ENCODE measurements at places on chromosomes 4 and X. TPM values are rescaled to one million over a fixed set of nuclear protein-coding genes. Genes with fewer than 3 reads are reported as not detected.

- no peaks in the 10 kb centered on the region for H3K4me1 ChIP-seq
- H3K27ac ChIP-seq: no peak overlapping the region
- no peaks in the 10 kb centered on the region for H3K36me3 ChIP-seq
- H3K4me3 ChIP-seq: no peak overlapping the region
Measured at GRCh38 chr4:118367361-118367760, 14.6 kb upstream of the PRSS12 start.

DNA sequence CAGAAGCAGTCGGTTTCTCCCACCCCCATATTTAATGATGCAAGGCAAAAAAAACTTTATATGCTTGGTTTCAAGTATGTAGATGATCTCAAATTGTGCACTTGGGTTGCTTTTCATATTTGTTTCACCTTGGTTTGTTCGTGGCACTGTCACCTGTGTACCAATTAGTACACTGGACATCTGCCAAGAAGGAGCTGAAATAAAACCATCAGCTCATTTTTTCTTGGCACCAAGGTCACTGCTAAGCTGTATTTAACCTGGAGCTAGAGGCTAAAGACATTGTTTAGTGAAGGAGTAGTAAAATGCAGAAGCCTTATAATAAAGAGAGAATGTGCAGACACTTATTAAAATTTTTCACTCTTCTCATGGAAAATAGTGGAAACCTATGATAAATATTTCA lies 430.8 kb downstream of the ARHGAP24 start:
- H3K36me3 ChIP-seq: no peaks in the 10 kb centered on the region
- H3K4me3 ChIP-seq: no peak overlapping the region
- no peaks in the 10 kb centered on the region for H3K27me3 ChIP-seq
- H3K27ac ChIP-seq: no peak overlapping the region
- DNase-seq: no peak
- peaks cover 24% of the 10 kb centered on the region for H3K4me1 ChIP-seq

DNA sequence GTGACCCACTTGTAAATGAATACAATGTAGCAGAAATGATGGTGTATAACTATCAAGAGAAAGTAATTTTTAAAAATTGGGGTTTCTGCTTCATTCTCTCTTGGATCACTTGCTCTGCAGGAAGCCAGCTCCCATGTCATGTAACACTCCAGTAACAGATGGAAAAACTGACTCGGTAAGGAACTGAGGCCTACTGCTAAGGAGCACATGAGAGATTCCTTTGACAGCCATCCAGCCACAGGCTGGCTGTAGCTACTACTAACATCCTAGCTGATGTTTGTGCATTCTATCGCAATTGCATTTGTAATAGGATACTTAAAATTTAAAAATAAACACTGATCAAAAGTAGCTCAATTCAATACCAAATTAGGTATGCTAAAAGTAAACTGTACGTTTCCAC lies 102.3 kb upstream of the MAB21L2 start:
- H3K4me3 ChIP-seq: no peak overlapping the region
- no peak for DNase-seq
- no peak overlapping the region for H3K27ac ChIP-seq

DNA sequence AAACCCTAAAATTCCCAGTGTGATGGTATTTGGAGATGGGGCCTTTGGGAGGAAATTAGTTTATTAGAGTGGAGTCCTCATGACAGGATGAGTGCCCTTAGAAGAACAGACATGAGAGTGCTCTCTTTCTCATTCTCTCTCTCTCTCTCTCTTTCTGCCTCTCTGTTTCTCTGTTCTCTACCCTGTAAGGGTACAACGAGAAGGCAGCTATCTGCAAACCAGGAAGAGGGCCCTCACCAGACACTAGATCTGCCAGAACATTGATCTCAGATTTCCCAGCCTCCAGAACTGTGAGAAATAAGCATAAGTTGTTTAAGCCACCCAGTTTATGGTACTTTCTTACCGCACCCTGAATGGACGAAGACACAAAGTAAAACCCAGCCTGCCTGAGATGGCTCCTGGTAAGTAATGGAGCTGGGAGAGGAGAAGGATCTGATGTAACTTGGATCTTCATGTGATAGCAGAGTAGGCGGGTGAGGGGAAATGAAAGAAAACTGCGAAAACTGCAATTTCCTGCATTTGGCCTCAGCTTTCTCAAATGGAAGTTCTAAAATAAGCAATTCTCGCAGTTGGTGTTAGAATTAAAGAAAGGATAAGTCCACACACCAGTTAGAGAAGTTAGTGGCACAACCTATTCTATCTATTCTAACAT lies 8.7 kb upstream of the CDS1 start:
- no peak for DNase-seq
- no peaks in the 10 kb centered on the region for H3K4me1 ChIP-seq
- H3K36me3 ChIP-seq: no peaks in the 10 kb centered on the region
- H3K4me3 ChIP-seq: no peak overlapping the region
- no peak overlapping the region for H3K27ac ChIP-seq

DNA sequence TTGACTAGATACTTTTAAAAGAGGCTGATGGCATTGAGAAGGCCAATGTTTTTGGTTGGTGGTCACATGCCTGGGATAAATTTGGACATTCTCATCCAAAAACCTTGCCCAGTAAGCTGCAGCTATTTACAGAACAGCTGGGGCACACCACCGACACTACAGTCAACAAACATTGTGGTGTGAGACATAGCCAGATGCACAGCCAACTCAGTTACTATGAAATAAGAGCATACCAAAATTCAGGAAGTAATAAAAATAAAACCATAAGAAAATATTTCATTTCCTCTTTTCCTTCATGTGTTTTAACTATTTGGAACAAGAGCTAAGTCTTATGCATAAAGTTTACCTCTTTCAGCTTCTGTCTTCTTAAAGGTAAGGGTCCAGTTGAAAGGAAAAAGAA lies 8.8 kb downstream of the PPM1K start:
- H3K27ac ChIP-seq: no peak overlapping the region

DNA sequence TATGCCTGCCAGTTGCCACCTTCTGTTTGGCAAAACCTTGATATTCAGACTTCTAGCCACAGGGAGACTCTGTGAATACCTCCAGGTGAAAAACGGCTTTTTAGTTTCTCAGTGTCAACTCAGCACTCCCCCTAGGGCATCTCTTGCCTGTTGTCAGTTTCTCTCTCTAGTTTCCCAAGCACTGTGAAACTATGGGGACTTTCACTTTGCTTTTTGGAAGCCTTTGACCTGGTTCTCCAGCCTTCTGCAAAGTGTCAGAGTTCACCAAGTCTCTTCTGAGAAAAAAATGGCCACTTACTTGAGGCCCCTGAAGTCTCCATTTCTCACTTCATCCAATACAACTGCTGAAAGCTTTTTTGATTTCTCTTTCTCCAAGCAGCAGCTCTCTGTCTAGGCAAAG lies 521.5 kb downstream of the INPP4B start:
- no peak for DNase-seq
- H3K27ac ChIP-seq: no peak overlapping the region
- no peaks in the 10 kb centered on the region for H3K4me1 ChIP-seq
- H3K27me3 ChIP-seq: no peaks in the 10 kb centered on the region
- H3K4me3 ChIP-seq: no peak overlapping the region

- no peaks in the 10 kb centered on the region for H3K36me3 ChIP-seq
- H3K4me1 ChIP-seq: peaks cover 5% of the 10 kb centered on the region
- H3K4me3 ChIP-seq: no peak overlapping the region
Measured at GRCh38 chr4:124641715-124642381, 70.7 kb downstream of the ANKRD50 start.

DNA sequence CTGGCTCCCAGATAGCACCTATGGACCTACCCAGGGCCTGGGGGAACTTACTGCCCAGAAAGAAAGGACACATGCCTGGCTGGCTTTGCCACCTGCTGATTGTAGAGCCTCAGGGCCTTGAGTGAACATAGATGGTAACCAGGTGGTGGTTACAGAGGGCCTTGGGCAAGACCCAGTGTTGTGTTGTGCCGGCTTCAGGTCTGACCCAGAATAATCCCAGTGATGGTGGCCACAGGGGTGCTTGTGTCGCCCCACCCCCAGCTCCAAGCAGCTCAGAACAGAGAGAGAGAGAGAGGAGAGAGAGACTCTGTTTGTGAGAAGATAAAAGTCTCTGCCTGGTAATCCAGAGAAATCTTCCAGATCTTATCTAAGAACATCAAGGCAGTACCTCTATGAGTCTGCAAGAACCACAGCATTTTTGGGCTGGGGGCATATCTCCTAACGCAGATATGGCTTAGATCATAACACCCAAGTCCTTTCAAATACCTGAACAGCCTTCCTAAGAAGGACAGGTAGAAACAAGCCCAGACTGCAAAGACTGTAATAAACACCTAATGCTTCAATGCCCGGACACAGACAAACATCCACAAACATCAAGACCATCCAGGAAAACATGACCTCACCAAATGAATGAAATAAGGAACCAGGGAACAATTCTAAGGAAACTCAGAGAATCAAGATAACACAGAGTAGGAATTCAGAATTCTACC lies 16.3 kb upstream of the RP2 start:
- H3K27me3 ChIP-seq: no peaks in the 10 kb centered on the region
- DNase-seq: no peak
- no peaks in the 10 kb centered on the region for H3K36me3 ChIP-seq
- no peaks in the 10 kb centered on the region for H3K4me1 ChIP-seq
- no peak overlapping the region for H3K27ac ChIP-seq

GRCh38 chr4:183445097-183445428 lies 627 bp downstream of the CDKN2AIP start:
- H3K27me3 ChIP-seq: no peaks in the 10 kb centered on the region
- peak; percentile 36 for DNase-seq
- H3K36me3 ChIP-seq: no peaks in the 10 kb centered on the region

- no peaks in the 10 kb centered on the region for H3K36me3 ChIP-seq
- H3K27me3 ChIP-seq: no peaks in the 10 kb centered on the region
- no peak overlapping the region for H3K4me3 ChIP-seq
- no peak overlapping the region for H3K27ac ChIP-seq
- H3K4me1 ChIP-seq: no peaks in the 10 kb centered on the region
Measured at GRCh38 chr4:110411574-110412011, 64.4 kb upstream of the ENPEP start.

GRCh38 chr4:26854701-26855100 lies 5.9 kb upstream of the STIM2 start:
- no peaks in the 10 kb centered on the region for H3K36me3 ChIP-seq
- DNase-seq: no peak
- H3K27ac ChIP-seq: no peak overlapping the region
- H3K4me3 ChIP-seq: no peak overlapping the region
- no peaks in the 10 kb centered on the region for H3K27me3 ChIP-seq

- H3K27ac ChIP-seq: no peak overlapping the region
- DNase-seq: no peak
- no peaks in the 10 kb centered on the region for H3K36me3 ChIP-seq
- no peaks in the 10 kb centered on the region for H3K27me3 ChIP-seq
- H3K4me3 ChIP-seq: no peak overlapping the region
Measured at GRCh38 chr4:128371876-128372275, 84.3 kb upstream of the PGRMC2 start.

DNA sequence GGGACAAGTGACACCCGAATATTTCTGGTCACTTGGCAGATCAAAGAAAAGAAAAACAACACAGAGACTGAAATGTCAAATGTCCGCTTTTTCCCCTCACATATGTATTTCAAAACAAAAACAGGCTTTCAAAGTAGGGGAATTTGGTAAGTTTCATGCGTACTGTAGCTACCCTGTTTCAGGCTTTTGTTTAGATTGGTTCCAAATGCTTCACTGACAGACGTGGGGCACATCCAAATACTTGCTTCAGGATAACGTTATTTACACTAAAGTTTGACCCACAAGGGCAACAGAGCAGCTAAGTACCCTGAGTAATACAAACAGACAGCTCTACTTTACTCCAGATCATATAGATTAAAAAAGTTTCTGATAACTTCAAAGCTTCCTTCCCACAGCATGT lies 804.5 kb upstream of the POU3F4 start:
- peaks cover 5% of the 10 kb centered on the region for H3K27me3 ChIP-seq
- H3K4me1 ChIP-seq: no peaks in the 10 kb centered on the region
- no peak for DNase-seq

DNA sequence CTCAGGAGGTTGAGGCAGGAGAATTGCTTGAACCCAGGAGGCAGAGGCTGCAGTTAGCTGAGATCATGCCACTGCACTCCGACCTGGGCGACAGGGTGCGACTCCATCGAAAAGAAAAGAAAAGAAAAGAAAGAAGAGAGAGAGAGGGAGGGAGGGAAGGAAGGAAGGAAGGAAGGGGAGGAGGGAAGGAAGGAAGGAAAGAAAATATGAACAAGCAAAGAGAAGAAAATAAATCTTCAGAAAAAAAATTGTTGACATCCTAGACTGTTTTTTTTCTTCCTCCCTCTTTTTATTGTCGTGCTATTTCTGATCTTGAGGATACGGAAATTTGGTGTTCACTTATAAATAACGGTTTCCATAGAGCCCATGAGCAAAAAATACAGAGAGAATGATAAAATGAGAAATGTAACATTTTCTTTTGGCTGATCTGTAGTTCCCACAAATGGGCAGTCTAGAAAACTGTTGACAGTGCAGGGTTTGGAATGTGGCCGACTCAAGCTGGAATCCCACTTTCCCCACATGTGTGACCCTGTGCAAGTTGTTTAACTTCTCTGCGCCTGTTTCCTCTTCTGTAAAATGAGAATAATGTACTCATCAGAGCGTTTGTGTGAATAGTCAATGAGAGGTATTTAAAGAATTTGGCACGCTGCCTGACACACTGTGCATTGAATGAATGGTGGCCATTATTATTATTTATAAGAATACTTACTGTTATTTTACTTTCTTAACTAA lies 19.4 kb downstream of the SORBS2 start:
- no peak overlapping the region for H3K27ac ChIP-seq
- peaks cover 11% of the 10 kb centered on the region for H3K4me1 ChIP-seq
- no peak for DNase-seq
- no peaks in the 10 kb centered on the region for H3K27me3 ChIP-seq
- no peaks in the 10 kb centered on the region for H3K36me3 ChIP-seq

DNA sequence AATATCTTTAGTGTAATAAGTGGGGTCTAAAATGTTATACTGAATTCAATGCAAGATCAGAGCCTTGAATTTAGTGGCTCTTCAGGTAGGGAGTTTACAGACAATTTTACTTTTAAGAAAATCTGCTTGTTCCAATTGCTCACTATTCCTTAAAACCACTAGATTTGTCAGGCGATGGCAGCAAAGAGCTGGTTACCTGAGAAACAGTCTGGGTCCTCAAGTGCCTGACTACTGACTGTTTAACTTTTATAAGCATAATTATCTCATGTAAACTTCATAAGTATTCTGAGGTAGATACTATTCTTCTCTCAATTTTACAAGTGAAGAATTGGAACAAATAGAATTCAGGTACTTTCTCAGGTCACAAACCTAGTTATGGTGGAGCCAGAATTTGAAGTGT lies 84.3 kb downstream of the RRAGB start:
- no peaks in the 10 kb centered on the region for H3K27me3 ChIP-seq
- no peaks in the 10 kb centered on the region for H3K4me1 ChIP-seq
- H3K27ac ChIP-seq: no peak overlapping the region
- DNase-seq: no peak

GRCh38 chrX:119067023-119067739 lies 5.6 kb upstream of the CT47C1 start:
- H3K4me3 ChIP-seq: no peak overlapping the region
- no peaks in the 10 kb centered on the region for H3K27me3 ChIP-seq
- no peak overlapping the region for H3K27ac ChIP-seq
- H3K4me1 ChIP-seq: no peaks in the 10 kb centered on the region

GRCh38 chrX:1918780-1919179 lies 303.9 kb downstream of the ASMT start:
- DNase-seq: no peak
- H3K27ac ChIP-seq: no peak overlapping the region
- no peaks in the 10 kb centered on the region for H3K4me1 ChIP-seq
- H3K27me3 ChIP-seq: no peaks in the 10 kb centered on the region
- H3K36me3 ChIP-seq: no peaks in the 10 kb centered on the region
- no peak overlapping the region for H3K4me3 ChIP-seq

The ACSL4 gene
- 8.4 TPM for polyA plus RNA-seq

The MAGIX gene
- 25.7 TPM for polyA plus RNA-seq

The SSX2B gene
- not detected for polyA plus RNA-seq

The MAGEB10 gene
- polyA plus RNA-seq: not detected

The FGF5 gene
- not detected for polyA plus RNA-seq

The P2RY4 gene
- 0.09 TPM for polyA plus RNA-seq

The SLC10A4 gene
- 0.42 TPM for polyA plus RNA-seq

The INTS6L gene
- polyA plus RNA-seq: 9.9 TPM

The SRD5A3 gene
- 7.1 TPM for polyA plus RNA-seq

The NEUROG2 gene
- polyA plus RNA-seq: not detected

Measured in pancreas (tissue), 10 donors.